ENCODE measurements at places on chromosomes 3 and 15. TPM values are rescaled to one million over a fixed set of nuclear protein-coding genes. Genes with fewer than 3 reads are reported as not detected.

The C3orf20 gene
- total RNA-seq, result not detected

GRCh38 chr15:101411581-101411980, 77.9 kb downstream of the PCSK6 start:
- DNase-seq, result no peak

DNA sequence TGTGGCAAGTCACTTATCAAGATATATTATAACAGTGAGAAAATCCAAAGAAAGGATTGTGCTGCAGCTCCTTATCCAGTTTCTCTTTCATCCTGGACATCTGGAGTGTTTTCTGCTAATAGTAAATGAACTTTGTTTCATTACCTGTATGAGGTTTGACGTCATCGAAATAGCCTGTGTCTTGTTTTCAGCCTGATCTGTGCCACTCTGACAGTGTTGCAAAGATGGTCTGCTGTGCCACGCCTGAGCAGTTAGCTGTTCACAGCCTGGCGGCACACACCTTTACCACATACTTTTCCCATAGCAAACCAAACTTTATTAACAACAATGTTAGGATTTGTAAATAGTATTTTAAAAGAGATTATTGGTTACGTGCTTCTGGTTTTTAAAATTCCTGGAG, 34.0 kb downstream of the YEATS2 start:
- no peak for DNase-seq

DNA sequence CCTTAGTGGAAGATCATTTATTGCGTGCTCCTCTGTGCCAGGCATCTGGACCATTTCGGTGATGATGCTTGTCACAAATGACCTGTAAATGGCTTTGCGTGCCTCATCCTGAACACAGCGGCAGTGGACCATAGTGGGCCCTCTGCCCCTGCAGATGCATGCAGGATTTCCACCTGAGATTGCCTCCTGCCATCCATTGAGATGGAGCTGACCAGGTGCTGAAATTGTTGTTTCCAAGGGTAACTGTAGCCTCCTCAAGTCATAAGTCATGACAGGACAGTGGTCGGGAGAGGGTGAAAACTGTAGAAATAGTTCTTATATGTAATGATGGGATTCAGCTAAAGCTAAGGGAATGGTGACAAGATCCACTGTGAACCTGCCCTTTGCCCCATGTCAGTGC, 35.5 kb downstream of the CLSTN2 start:
- no peak for DNase-seq
